ENCODE measurements at places on chromosomes 6 and 20. TPM values are rescaled to one million over a fixed set of nuclear protein-coding genes. Genes with fewer than 3 reads are reported as not detected.
A peak's percentile ranks its signal among the peaks of the same experiment; 100 is the strongest.

DNA sequence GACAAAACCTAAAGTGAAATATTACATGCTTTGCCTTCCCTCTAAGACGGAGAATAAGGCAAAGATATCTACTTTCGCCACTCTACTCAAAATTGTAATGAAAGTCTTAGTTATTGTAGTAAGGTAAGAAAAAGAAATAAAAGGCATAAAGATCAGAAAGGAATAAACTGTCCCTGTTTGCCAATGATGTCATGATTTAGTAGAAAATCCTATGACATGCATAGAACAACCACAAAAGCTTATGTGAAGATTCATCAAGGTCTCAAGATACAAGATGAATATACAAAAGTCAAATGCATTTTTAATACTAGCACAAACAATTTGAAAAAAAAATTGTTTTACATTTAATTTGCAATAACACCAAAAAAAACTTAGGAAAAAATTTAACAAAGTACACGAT is 64.0 kb upstream of the FOXQ1 start:
- DNase-seq, result no peak

GRCh38 chr20:2210646-2211552 is 84.9 kb upstream of the TGM3 start:
- no peak for DNase-seq

DNA sequence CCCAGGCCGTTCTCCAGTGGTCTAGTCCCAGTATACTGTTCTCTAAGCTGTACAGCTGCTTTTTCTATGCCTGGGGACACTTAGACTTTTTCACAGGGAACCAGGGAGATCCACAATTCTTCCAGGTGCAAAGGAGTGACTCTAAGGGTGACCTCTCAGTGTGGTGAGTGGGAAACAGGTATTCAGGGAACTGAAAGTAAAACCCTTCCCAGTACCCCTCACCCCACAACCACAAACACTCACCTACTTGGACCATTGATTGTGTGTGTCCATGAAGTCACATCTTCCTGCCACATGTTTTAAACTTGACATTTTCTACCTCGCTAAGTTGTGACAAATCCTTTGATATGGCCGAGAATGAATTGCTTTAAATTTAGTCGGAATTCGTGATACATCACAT is 183.6 kb downstream of the CLIC5 start:
- no peak for DNase-seq

DNA sequence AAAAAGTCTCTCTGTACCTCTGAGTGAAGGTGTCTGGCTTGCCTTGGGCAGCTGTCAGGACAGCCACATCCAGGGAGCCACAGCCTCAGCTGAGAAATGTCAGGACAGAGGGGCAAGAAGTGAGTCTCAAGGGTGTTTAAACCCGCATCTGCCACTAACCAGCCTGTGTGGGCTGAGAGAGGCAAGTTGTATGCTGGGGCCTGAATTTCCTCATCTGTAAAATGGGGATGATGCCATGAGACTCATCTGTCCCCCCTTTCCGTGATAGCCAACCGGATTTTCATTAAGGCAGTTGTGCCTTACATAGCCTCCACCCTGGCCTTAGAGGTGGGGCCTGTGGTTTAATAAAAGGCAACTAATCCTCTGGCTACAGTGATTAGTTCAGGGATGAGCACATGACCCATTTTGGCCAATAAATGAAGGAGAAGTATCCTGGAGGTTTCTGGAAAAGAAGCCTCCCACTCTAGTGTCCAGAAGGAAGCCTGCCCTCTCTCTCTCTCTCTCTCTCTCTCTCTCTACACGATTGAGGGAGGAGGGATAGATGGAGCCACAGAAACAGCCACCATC is 79.3 kb downstream of the BMP7 start:
- no peak for DNase-seq

- no peak for DNase-seq
These were observed 52.8 kb downstream of the YTHDF1 start for GRCh38 chr20:63163171-63163570.

GRCh38 chr20:51127713-51128112 is 104.8 kb upstream of the KCNG1 start:
- no peak for DNase-seq

- no peak for DNase-seq
These were observed 9.3 kb downstream of the COL9A3 start for GRCh38 chr20:62825986-62826645.

- DNase-seq, result no peak
These were observed 14.1 kb downstream of the TRMT6 start for GRCh38 chr20:5936238-5936637.

DNA sequence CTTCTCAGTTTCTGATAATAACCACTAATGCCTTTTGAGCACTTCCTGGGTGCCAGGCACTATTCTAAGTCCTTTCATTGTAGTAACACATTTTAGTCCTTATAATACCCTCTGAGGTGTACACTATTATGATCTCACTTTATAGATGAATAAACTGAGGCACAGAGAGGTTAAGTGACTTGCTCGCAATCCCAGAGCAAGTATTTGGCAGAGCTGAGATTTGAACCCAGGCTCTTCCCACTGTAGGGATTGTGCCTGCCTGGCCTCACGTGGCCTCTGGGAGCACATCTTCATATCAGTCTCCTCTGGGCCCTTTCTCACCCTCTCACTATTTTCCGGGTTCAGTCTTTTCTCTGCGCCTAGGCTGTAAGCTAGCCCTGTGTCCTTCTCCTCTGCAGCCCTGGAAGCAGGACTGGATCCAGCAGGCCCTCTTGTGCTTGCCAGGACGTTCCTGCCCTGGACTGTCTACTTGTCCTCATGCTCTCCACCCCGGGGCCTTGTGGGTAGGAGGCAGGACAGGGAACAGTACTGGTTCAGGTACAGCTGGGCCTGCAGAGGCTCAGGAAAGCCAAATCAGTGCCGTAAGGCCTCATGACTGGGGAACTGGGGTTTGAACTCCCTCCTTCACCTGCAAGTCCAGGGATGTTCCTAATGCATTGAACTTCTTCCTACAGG is 139.6 kb downstream of the VEGFA start:
- DNase-seq, result no peak

DNA sequence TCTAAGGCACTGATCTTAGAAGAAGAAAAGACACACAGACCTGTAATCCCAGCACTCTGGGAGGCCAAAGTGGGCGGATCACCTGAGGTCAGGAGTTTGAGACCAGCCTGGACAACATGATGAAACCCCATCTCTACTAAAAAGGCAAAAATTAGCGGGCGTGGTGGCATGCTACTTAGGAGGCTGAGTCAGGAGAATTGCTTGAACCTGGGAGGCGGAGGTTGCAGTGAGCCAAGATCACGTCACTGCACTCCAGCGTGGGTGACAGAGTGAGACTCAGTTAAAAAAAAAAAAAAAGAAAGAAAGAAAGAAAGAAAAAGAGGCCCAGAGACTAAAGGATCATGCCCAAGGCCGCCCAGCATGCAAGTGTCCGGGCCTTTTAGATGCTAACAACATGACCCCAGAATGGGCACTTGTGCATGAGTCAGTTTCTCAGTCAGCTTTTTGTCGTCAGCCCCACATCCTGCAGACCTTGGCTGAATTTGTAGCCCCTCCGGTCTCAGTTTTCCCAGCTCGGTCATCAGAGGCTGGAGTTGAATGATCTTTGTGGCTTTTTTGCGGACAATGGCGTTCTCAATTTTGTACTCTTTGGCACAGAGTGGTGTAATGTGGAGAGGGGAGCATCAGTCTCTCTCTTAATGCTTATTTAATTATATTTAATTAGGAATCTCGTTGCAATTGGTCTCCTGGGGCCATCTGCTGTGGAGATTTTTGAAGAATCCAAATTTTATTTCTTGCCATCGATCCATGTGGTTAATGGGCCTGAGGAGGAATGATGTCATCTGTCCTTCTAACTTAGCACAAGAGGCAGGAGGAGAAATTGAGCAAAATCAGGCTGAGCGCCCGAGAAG is 30.6 kb upstream of the APCDD1L start:
- no peak for DNase-seq

GRCh38 chr6:44667668-44668390 is 280.3 kb downstream of the CDC5L start:
- peak; percentile 37 for DNase-seq

DNA sequence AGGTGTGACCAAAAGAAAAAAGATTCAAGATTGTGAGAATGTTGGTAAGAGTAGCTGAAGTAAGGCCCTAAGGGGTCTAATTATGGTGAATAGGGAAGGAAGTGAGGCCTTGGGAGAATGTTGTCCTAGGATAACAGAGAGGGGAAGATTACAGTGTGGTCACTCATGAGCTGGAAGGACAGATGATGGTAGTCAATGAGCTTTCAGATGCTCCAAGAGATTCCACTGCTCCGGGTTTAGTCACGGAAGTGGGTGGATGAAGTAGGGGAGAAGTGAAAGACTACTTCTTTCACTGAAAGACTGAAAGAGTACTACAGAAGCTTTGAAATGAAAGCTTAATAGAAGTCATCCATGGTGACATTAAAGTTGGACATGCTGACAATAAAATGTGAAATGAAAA is 108.5 kb downstream of the MMS22L start:
- no peak for DNase-seq

DNA sequence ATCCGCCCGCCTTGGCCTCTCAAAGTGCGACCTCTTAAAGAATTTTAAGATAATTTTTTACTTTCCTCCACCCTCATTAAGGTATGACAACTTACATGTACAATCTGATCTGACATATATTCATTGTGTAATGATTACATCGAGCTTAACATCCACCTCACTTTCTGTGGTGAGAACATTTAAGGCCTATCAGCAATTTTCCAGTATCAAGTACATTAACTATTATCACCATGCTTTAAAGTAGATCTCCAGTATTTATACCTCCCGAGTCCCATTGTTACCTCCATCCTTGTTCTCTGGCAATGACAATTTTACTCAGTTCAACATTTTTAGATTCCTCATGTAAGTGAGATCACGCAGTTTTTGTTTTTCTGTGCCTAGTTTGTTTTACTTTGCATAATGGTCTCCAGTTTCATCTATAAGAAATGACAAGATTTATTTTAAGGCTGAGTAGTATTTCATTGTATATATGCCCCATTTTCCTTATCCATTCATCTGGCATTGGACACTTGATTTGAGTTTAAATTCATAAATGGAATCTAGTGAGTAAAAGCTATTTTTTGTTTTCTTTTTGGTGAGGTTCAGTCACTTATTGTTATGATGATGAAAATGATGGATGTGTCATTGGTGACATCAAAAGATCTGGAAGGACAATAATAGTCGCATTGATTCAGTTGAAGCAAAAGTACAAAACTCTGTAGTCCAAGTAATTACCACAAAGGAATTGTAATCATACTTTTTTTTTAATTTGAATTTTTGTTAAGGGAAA is 87.0 kb downstream of the OR2B2 start:
- DNase-seq, result no peak

DNA sequence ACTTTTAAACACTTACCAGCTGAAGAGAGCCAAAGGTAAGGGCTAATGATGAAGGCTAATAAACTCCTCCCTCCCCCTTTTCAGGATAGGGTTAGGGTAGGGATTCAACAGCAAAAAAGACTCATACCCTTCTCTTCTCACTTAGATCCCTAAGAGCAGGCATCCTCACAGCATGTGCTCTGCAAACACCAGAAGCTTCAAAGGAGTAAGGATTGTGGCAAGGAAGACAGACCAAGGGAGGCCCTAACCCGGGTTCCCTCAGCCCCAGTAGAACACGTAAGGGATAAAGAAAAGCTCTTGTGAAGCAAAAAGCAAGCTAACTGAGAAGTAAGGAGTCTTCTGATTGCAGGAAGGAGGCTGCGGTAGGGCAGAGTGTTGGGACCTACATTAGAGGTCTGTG is 11.6 kb downstream of the MAP3K7 start:
- no peak for DNase-seq

- DNase-seq, result no peak
These were observed 31.7 kb downstream of the GSTA3 start for GRCh38 chr6:52877786-52878185.

GRCh38 chr20:33697129-33697528 is 10.9 kb upstream of the E2F1 start:
- no peak for DNase-seq

GRCh38 chr6:156662025-156662445 is 115.1 kb upstream of the ARID1B start:
- no peak for DNase-seq

Gene CALHM4
- total RNA-seq, result not detected

Gene UBE2C
- total RNA-seq, result 171 TPM

Gene BTN1A1
- not detected for total RNA-seq

Gene ANKEF1
- total RNA-seq, result 5.8 TPM

Gene RFX6
- not detected for total RNA-seq

Gene BMP6
- total RNA-seq, result 2.2 TPM

Gene PGC
- not detected for total RNA-seq

Gene RTEL1
- total RNA-seq, result 34.6 TPM

Gene SIRPG
- total RNA-seq, result 37.0 TPM

Gene PTPRK
- total RNA-seq, result 6.4 TPM

Gene WASF1
- total RNA-seq, result 3.3 TPM

Gene LTB
- total RNA-seq, result 61.8 TPM

Gene DDX43
- 0.93 TPM for total RNA-seq

Gene CCN2
- total RNA-seq, result not detected

Gene OPN5
- not detected for total RNA-seq
